ENCODE measurements at places on chromosomes 5 and 9. TPM values are rescaled to one million over a fixed set of nuclear protein-coding genes. Genes with fewer than 3 reads are reported as not detected.

CDX1 gene
- 0.68 TPM for total RNA-seq

LECT2 gene
- not detected for total RNA-seq

GRM6 gene
- not detected for total RNA-seq

GPR150 gene
- not detected for total RNA-seq

GBA2 gene
- total RNA-seq = 83.9 TPM

FAM120A gene
- 62.0 TPM for total RNA-seq

IL3 gene
- not detected for total RNA-seq

MYMK gene
- not detected for total RNA-seq

CXCL14 gene
- total RNA-seq = 51.6 TPM

BHMT gene
- total RNA-seq = not detected

SLC36A2 gene
- total RNA-seq = not detected

LCN15 gene
- 1.9 TPM for total RNA-seq

RFX3 gene
- total RNA-seq = 35.6 TPM

C5orf58 gene
- not detected for total RNA-seq

EIF4E1B gene
- total RNA-seq = not detected
